Activated naive CD4-positive, alpha-beta T cell treated with anti-CD3 and anti-CD28 coated beads, Interleukin-2, amount 50 U/mL, for 16 hours (primary cell): ENCODE measurements at places on chromosomes 11 and 22.

- DNase-seq = no peak
Measured at GRCh38 chr11:97732011-97732632, 1288.6 kb upstream of the CNTN5 start.

DNA sequence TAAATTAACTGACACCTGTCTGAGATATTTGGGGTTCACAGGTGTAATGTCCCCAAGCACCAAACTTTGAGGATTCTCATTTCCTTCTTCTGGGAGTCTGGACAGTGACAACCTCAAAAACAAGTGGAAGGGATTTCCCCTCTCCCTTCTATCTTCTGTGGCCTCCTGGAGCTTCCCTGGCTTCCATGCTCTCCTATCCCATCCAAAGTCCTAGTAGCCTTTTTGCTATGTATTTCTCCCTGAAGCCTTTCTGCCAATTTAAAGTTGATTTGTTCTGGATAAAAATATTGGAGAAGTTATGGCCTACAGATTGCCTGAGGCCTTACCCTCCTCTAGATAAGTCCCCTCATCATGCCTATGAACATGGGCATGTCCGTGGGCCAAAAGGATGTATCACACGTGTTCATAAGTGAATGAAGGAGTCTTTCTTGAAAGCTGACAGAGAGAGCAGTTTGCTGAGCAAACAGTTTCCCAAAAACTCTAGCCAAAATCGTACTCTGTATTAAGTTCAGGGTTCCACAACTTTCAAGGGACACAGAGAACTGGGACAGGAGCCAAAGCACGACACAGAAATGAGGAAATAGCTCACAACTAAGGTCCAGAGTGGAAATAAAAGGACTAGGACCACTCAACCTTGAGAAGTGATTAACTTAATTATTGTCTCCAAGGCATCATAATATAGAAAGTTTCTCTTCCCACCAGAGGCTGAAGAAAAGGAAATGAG lies 6.7 kb downstream of the HEPACAM start:
- DNase-seq = no peak

- peak; percentile 6 for DNase-seq
Measured at GRCh38 chr22:49764127-49764581, 63.5 kb downstream of the BRD1 start.

- no peak for DNase-seq
Measured at GRCh38 chr11:2126520-2127085, 12.6 kb downstream of the IGF2 start.

DNA sequence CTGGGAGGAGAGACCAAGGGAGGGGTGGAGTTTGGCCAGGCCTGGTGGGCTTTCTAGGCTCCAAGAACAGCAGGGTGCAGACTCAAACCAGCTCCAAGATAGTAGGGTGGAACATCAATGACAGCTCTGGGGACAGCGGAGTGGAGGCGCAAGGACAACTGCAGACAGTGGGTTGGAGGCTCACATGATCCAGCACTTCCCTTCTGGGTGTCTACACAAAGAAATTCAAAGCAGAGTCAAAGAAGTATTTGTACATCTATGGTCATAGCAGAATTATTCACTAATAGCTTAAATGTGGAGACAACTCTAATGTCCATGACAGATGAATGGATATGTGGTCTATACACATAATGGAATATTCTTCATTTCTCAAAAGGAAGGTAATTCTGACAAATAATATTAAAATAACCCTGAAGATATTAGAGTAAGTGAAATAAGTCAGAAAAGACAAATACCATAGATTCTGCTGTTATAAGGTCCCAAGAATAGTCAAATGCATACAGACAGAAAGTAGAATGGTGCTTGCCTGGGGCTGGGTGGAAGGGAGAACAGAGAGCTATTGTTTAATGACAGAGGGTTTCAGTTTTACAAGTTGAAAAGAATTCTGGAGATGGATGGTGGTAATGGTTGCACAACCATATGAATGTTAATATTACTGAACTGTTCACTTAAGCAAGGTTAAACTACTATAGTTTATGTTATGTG lies 5.5 kb upstream of the GAB4 start:
- DNase-seq = no peak
